ENCODE measurements at places on chromosomes 5 and 9. TPM values are rescaled to one million over a fixed set of nuclear protein-coding genes. Genes with fewer than 3 reads are reported as not detected.
A peak's percentile ranks its signal among the peaks of the same experiment; 100 is the strongest.

The DDX4 gene
- not detected for polyA plus RNA-seq

The SLC27A6 gene
- 2.0 TPM for polyA plus RNA-seq

The EIF4E1B gene
- not detected for polyA plus RNA-seq

The HRH2 gene
- 8.8 TPM for polyA plus RNA-seq

The PCDHGA6 gene
- polyA plus RNA-seq, result 0.99 TPM

The MROH2B gene
- polyA plus RNA-seq, result not detected

The SLC23A1 gene
- polyA plus RNA-seq, result 0.29 TPM

The EMB gene
- 27.5 TPM for polyA plus RNA-seq

The CCL27 gene
- polyA plus RNA-seq, result not detected

- DNase-seq, result no peak
Observed at GRCh38 chr5:172769342-172769615, 1.7 kb downstream of the DUSP1 start.

- DNase-seq, result no peak
Observed at GRCh38 chr9:136554870-136555269, 9.0 kb upstream of the NOTCH1 start.

DNA sequence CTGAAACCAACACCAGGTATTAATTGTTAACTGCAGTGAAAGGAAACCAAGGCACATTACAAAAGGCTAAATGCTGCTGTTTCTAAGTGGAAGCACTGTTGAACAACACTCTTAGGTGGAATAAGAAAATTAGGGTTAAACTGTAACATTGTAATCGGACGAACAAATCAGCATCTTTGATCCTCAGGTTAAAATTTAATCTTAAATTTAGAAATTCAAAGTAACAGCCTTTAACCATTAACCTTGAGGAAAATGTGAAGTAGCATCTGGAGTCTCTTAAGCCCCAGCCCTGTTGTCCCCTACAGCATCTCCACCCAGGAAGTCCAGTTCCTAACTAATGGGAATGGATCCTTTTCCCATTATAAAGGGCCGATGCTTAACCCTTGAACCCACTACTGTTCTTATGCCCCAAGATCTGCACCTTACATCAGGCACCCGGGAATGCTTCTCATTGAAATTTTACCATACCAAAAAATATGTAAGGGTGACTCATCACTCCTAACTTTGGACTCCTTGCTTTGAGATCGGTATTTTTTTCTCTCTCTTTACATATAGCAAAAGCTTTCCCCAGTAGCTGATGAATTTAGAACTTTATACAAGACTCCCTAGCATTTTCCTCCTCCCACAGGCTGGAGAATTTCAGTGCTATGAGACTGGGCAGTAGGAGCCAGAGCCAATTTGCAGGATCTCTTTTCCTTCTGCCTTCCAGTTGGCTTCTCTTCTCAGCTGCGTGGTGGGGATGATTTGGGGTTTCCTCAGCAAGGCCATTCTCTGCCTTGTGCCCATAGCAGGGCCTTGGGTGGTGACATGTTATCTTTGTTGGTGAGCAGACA lies 32.0 kb upstream of the ITGA2 start:
- DNase-seq, result no peak

- DNase-seq, result no peak
Observed at GRCh38 chr5:148090146-148090772, 26.5 kb downstream of the SPINK5 start.

DNA sequence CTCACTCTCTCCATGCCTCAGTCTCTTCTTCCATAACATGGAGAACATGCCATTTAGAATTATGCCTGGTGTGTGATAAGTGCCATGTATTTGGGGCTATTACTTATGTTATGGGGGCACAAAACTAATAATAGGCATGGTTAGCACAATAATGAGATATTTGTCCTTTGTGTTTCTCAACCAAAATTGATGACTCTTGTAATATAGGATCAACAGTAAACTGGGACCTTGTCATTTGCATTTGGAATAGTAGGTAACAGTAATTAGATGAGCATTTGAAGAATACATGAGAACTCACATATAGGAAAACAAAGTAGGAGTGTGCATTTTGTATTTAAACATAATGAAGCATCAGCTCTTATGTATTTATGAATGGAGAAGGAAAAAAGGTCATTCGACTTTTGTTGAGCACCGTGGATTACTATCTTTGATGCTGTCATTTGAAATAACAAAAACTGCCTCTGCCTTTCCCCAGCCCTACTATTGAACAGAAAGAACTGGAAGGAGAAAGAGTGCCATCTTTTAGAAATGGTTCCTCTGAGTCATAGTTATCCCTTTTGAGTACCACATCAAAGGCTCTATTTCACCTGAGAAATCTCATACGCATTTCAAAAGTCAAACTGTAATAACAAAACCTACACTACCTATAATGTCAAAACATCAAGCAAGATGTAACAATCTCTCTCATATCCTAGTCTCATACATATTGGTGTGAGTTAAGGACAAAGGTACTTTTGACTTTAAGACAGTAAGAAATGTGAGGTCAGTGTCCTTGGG lies 655.2 kb downstream of the PDE4D start:
- DNase-seq, result no peak

GRCh38 chr9:36765468-36766341 lies 193.0 kb downstream of the MELK start:
- peak; percentile 94 for DNase-seq

- no peak for DNase-seq
Observed at GRCh38 chr9:116369706-116370105, 216.1 kb downstream of the PAPPA start.

DNA sequence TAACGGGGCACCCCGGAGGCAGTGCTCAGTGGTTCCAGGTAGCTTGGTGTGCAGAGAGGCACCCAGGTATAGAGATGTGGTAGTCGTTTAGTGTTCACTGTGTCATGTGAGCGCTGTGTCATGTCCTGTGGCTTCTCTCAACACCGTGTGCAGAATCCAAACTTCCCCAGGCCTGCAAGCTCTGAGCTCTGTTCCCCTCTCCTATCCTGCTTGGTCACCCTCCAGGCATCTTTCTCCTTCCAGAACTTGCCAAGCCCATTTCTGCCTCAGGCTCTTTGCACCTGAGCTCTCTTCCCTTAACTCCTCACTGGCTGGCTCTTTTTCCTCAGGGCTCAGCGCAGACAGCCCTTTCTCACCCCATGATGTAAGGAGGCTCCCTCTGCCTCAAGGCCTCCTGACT lies 64.8 kb downstream of the CARTPT start:
- no peak for DNase-seq

GRCh38 chr5:168780888-168781287 lies 201.7 kb upstream of the PANK3 start:
- DNase-seq, result no peak

DNA sequence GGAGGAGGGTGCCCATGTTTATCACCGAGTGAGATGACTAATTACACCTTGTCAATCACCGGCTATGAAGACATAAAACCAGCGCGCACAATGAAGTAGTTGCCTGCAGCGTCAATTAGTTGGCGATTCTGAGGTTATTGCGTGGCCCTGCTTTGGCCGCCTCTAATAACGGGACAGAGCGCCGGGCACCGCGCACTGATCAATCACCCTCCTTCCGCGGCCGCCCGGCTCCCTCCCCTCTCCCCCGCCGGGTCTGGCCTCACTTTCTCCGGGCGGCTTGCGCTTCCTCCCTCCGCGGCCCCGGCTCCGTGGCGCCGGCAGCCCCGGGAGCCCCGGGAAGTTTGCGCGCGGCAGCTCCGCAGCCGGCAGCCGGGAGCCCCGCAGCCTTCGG lies 3.3 kb upstream of the LHX2 start:
- DNase-seq, result peak; percentile 76

DNA sequence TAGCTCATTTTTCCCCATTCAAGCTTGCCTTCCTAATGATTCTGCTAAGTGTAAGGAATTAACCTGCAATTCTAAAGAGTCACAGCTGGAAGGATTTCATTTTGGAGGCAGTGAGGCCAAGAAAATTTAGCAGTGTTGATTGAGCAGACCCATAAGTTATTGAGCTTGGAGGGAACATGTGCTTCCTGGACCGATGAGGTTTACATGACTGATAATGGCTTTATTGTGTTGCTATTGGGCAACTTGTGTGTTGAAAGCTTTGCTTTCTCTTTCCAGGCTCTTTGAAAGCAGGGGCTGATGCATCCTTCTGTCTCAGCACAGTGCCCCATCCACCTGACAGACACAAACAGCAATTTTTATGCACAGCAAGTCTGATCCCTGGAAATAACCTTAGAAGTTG lies 398.9 kb upstream of the PCSK5 start:
- DNase-seq, result no peak

GRCh38 chr9:128420651-128421481 lies at the start of gene CERCAM:
CERCAM (plus strand) TSS chr9:128420857; CDS start chr9:128420878, 21 bp downstream.
- peak; percentile 68 for DNase-seq

GRCh38 chr5:52378237-52378636 lies 409.5 kb upstream of the ITGA1 start:
- DNase-seq, result no peak

DNA sequence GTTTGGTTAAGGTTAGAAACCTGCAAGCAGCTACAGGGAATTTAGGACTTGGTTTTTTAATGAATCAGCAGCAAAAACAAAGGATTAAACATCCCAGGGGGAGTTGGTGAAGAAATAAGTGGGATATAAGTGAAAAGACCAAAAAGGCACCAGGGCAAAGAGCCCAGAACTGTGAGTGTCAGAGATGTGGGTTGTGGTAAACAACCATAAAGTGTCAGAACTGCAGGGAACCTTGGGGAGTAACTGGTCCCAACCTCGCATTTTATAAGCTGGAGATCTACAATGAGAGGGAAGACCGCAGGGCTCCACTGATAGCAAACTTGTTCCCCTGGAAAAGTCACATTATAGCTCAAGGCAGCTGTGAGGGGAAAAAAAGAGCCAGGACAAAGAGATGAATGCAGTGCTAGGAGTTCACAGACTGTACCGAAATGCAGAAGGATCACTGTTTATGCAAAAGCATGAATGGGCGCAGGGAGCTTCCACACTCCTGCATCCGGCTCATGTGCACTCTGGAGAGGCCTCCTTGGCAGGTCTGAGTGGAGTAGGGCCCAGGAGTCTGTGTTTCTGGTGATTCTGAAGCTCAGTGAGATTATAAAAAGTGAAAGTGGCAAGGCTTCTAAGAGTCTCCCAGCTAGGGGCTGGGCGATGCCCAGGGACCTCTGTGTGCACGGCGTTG lies 156.3 kb downstream of the GOLPH3 start:
- DNase-seq, result no peak

All from GM23338 (cell line).